ENCODE measurements at places on chromosomes 4 and X.

- no peak for DNase-seq
Measured at GRCh38 chrX:12702509-12703091, 88.6 kb upstream of the PRPS2 start.

- DNase-seq = no peak
Measured at GRCh38 chr4:113921089-113921794, 58.2 kb downstream of the ARSJ start.

GRCh38 chrX:133414406-133415275 is 648 bp downstream of the GPC4 start:
- DNase-seq = no peak

GRCh38 chr4:15004739-15005301 is 2.5 kb downstream of the CPEB2 start:
- peak; percentile 50 for DNase-seq

- DNase-seq = no peak
Measured at GRCh38 chr4:38949411-38950051, 81.9 kb downstream of the FAM114A1 start.

DNA sequence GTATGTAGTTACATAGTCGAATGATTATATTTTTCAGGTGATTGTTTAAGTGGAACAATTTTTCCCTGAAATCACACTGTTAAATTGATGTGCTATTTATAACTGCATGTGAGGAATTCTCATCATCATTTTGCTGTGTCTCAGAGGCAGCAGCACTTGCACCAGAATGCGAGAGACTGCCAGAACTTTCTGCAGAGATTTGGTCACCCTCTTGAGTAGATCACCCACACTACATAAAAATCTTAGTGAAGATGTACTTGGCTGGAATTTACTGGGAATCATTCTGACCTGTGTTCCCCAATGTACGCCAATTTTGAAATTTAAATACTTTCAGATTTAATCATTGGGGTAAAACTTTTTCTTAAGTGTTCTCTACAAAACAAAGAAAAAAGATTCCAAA is 5.4 kb downstream of the UGT2B4 start:
- DNase-seq = peak; percentile 8

- DNase-seq = no peak
Measured at GRCh38 chr4:32268863-32269262, 1548.7 kb downstream of the PCDH7 start.

GRCh38 chrX:64151911-64152310 is 53.6 kb downstream of the AMER1 start:
- no peak for DNase-seq

DNA sequence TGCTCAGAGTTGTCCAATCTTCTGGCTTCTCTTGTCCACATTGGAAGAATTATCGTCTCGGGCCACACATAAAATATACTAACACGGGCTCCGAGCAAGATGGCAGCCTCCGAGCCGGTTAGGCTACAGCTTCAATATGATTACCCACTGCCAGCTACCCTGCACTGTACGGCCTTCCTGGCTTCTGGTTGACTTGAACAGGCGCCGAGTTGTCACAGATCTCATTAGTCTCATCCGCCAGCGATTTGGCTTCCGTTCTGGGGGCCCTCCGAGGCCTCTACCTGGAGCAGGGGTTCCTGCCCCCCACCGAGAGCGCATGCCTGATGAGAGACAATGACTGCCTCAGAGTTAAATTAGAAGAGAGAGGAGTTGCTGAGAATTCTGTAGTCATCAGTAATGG is 101.2 kb upstream of the NUDT6 start:
- DNase-seq = no peak

DNA sequence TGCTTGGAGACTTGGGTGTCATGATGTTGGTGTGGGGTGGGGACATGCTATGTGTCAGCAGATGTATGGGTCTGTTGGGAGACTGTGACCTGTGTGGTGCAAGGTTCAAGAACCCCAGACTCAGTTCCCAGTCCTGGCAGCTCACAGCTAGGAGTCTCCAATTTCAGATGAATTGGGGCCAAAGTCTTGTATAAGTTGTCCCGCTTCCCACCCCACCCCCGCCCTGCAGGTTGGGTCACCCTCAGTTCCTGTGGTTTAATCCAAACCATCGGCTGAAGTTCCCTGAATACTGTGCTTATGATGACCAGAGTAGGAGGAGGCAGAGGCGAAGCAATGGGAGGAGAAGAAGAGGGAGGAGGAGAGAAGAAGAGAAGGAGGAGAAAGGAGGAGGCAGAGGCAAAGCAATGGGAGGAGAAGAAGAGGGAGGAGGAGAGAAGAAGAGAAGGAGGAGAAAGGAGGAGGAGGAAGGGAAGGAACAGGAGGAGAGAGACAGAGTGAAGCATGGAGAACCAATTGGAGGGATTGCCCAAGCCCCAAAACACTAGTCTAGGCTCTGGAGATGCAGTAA is 112.6 kb downstream of the EFNB1 start:
- DNase-seq = no peak

- no peak for DNase-seq
Measured at GRCh38 chr4:29559286-29559685, 1160.9 kb upstream of the PCDH7 start.

GRCh38 chr4:96784336-96784735 is 944.4 kb downstream of the PDHA2 start:
- DNase-seq = no peak

GRCh38 chr4:48141048-48141447 is 7.0 kb upstream of the TXK start:
- DNase-seq = peak; percentile 63

GRCh38 chr4:94442251-94442650 is 9.5 kb upstream of the PDLIM5 start:
- no peak for DNase-seq

DNA sequence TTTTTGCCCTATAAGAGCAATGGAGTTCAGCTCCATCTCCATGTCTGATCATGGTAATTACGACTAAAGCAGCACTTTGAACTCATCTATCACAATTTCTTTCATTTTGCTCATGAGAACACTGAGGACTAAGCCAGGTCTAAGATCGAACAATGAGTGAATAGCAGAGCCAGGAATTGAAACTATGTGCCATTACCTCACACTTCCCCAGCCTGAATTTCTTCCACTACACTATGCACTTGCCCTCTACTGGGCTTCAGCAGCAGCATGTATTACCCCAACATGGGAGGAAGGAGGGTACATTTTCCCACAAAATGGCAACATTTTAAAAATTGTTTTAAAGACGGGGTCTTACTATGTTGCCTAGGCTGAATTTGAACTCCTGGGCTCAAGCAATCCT is 274.7 kb upstream of the FGF13 start:
- no peak for DNase-seq

DNA sequence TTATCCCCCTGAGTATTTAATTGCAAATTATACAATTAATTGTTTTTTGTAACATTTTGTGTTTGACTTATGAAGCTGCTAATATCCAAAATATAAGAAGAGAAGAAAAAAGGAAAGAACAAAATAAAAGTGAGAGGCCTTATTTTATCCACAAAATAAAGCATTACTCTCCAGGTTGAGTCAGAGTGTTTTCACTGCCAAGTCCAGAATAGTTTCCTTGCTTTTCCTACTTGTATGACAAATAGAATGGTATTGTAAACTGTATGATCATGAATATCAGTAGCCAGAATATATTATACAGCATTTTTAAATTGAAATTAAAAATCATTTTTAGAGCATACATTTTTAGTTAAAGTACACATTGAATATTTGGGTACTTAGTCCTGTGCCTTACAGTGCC is 237.8 kb downstream of the NDST4 start:
- DNase-seq = no peak

- peak; percentile 31 for DNase-seq
Measured at GRCh38 chr4:15963001-15963451, at the start of gene FGFBP2. TSS of gene FGFBP2 (minus strand) at chr4:15963175. CDS start at chr4:15963129, 46 bp downstream.

- DNase-seq = no peak
Measured at GRCh38 chrX:125778261-125778660, 387.8 kb downstream of the DCAF12L2 start.

DNA sequence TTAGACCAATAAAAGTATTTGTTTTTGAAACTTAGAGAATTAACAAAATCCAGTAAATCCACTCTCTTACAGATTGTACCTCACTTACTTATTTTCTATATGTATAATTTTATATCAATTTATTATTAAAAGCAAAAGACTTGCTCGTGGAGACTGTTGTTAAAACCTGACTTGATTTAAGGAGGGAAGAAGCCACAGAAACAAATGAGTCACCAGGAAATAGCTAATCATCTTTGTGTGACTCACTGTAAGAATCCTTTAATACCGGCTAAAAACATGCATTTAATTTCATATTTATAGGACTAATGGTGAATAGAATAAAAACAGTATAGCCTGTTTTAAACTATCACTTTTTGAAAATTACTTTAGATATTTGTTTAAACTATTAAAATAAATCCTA is 29.9 kb upstream of the UBE2NL start:
- DNase-seq = no peak

GRCh38 chr4:181281451-181281850 is 961.8 kb upstream of the TENM3 start:
- DNase-seq = peak; percentile 57

- DNase-seq = no peak
Measured at GRCh38 chr4:176266026-176266425, 3.0 kb downstream of the ASB5 start.

- no peak for DNase-seq
Measured at GRCh38 chr4:79979785-79980437, 93.1 kb downstream of the ANTXR2 start.

DNA sequence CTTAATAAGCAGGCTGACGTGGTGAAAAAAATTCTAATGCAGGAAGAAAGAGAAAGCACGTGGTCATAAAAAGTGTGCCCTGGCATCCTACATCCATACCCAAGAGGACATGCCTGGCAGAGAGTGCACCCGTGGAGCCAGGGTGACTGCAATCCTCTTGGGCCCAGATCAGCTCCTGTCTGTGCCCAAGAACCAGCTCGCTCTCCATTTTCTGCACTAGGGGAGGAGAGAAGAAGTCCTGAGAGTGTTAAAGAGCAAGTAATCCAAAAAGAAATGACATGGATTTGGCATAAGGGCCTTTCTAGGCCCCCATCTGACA is 483.1 kb downstream of the BCOR start:
- no peak for DNase-seq

DNA sequence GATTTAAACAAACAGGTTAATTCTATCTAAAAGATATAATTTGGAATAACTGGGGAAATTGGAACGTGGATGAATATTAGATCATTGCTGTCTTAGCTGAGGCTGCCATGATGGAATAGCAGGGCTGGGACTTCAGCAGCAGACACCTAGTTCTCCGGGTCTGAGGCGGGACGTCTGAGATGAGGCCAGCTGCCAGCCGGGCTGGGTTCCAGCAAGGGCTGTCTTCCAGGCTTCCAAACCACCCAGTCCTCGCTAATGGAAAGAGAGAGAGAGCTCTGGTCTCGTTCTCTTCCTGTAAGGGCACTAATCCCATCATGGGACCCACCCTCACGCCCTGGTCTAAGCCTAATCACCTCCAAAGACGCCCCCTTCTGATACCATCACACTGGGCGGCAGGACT is 85.7 kb downstream of the ADRA2C start:
- peak; percentile 76 for DNase-seq

DNA sequence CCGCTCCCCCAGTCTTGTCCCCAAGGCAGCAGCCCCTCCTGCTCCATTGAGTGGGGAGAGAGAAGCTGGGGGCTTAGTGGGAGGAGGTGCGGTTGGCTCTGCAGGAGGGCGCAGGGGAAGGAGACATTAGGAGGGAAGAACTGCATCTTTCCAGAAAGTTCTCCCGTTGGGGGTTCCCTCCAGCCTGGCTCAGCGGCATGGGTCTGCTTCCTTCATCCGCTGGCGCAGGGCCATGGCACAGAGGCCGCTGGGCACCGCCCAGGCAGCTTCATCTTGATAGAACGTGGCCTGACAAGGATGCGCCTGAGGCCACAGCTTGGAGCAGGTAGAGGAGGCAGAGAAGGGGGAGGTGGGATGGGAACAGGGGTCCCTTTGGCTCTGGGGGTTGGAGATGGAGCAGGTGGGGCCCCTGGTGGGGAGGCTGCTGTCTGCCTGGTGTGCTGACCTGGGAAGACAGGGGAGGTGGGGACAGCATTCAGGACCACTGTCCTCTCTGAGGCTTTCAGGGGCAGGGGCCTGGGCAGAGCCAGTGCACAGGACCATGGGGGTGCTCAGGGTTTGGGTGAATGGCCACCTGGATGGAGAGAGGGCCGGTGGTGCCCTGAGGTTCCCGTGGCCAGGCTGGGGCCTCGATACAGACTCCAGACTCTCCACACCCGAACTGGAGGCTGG is 12.1 kb downstream of the DOK7 start:
- DNase-seq = no peak

DNA sequence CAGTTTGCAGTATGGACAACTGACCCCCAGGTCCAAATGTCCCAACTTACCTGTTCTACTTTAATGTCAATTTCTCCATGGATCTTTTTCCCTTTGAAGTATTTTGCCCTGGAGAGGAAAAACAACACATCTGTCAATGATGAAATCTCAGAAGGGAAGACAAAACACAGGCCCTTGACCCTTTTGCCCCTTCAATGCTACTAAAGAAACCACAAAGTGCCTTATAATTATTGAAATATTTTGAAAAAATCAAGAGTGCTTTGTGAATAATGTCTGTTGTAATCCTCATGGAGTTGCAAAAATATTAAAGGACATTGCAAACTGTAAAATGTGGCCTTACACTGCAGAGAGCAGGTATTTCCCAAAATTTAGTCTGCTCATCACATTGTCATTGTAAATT is 12.6 kb downstream of the SYN1 start:
- DNase-seq = no peak

DNA sequence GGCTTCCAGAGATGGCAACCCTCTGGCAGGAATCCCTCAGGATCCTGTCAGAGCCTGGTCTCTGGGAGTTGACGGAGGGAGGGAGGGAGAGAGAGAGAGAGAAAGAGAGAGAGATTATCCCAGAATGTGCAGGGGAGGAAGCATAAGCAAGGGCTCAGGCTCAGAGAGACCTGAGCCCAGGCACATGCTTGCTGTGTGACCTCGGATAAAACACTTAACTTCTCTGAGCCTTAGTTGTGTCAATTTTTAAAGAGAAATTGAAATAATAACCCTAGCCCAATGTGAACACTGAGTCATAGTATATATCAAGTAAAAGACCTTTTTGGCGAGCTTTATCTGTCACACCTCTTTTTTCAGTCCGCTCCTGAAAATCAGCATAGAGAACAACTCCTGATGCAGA is 473 bp upstream of the USP51 start:
- DNase-seq = no peak

GRCh38 chrX:74449322-74449936 is 28.1 kb downstream of the SLC16A2 start:
- DNase-seq = no peak

GRCh38 chrX:84487365-84488353 is 14.6 kb downstream of the HDX start:
- no peak for DNase-seq

GRCh38 chr4:100042235-100042634 is 92.2 kb upstream of the H2AZ1 start:
- no peak for DNase-seq

Data from brain (organoid and tissue), 16 donors.